ENCODE measurements at places on chromosomes 1 and 21. TPM values are rescaled to one million over a fixed set of nuclear protein-coding genes. Genes with fewer than 3 reads are reported as not detected.

Gene OR2L8
- total RNA-seq, result not detected

Gene ZBTB21
- 6.6 TPM for total RNA-seq

Gene ZNF683
- not detected for total RNA-seq

Gene EDARADD
- not detected for total RNA-seq

Gene VSIG8
- total RNA-seq, result not detected

Gene DNAI4
- 4.7 TPM for total RNA-seq

All from gastroesophageal sphincter (tissue), 4 donors.